ENCODE measurements at places on chromosomes 4 and X.

- peak overlapping the region; percentile 50 for H3K4me3 ChIP-seq
- H3K4me1 ChIP-seq = peaks cover 9% of the 10 kb centered on the region
- H3K27me3 ChIP-seq = no peaks in the 10 kb centered on the region
- DNase-seq = no peak
- peaks cover 15% of the 10 kb centered on the region for H3K36me3 ChIP-seq
- peak overlapping the region; percentile 56 for H3K27ac ChIP-seq
These were observed 1.6 kb upstream of the GRIPAP1 start for GRCh38 chrX:49003696-49004095.

- H3K4me1 ChIP-seq = no peaks in the 10 kb centered on the region
- no peak overlapping the region for H3K27ac ChIP-seq
- no peaks in the 10 kb centered on the region for H3K27me3 ChIP-seq
- DNase-seq = no peak
These were observed 39.3 kb downstream of the GASK1B start for GRCh38 chr4:158133551-158133950.

- no peak overlapping the region for H3K4me3 ChIP-seq
- peaks cover 2% of the 10 kb centered on the region for H3K27me3 ChIP-seq
- no peak for DNase-seq
These were observed 22.7 kb upstream of the GRPR start for GRCh38 chrX:16100673-16101072.

DNA sequence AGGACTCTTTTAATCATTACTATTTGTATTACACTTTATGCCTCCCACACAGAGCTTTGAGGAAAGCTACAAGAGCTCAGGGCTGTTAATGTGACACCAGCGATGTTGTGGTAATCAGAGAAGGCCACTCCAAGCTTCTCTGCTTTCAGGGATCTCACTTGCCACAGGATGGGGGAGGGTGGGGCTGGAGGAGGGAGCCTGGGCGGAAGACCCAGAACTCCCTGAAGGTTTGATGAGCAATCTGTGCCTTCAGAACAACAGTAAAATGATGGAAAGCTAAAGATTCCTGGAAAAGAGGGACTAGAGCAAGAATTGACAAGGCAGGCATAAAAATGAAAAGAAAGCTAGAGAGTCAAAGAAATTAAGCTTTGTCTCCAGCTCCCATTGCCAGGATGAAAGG is 75.6 kb downstream of the MAML3 start:
- H3K27me3 ChIP-seq = no peaks in the 10 kb centered on the region
- H3K27ac ChIP-seq = no peak overlapping the region
- DNase-seq = no peak
- H3K36me3 ChIP-seq = peaks cover 3% of the 10 kb centered on the region
- H3K4me3 ChIP-seq = no peak overlapping the region
- peaks cover 30% of the 10 kb centered on the region for H3K4me1 ChIP-seq

DNA sequence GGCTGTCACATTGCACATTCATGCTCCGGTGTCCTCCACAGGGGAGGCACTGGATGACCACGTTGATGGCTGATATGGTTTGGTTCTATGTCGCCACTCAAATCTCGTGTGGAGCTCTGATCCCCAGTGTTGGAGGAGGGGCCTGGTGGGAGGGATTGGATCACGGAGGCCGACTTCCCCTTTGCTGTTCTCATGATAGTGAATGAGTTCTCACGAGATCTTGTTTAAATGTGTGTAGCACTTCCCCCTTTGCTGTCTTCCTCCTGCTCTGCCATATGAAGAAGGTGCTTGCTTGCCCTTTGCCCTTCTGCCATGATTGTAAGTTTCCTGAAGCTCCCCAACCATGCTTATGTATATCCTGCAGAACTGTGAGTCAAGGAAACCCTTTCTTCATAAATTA is 22.3 kb upstream of the NAT8L start:
- peaks cover 42% of the 10 kb centered on the region for H3K27me3 ChIP-seq
- H3K36me3 ChIP-seq = no peaks in the 10 kb centered on the region
- no peak overlapping the region for H3K4me3 ChIP-seq
- DNase-seq = no peak
- no peak overlapping the region for H3K27ac ChIP-seq

DNA sequence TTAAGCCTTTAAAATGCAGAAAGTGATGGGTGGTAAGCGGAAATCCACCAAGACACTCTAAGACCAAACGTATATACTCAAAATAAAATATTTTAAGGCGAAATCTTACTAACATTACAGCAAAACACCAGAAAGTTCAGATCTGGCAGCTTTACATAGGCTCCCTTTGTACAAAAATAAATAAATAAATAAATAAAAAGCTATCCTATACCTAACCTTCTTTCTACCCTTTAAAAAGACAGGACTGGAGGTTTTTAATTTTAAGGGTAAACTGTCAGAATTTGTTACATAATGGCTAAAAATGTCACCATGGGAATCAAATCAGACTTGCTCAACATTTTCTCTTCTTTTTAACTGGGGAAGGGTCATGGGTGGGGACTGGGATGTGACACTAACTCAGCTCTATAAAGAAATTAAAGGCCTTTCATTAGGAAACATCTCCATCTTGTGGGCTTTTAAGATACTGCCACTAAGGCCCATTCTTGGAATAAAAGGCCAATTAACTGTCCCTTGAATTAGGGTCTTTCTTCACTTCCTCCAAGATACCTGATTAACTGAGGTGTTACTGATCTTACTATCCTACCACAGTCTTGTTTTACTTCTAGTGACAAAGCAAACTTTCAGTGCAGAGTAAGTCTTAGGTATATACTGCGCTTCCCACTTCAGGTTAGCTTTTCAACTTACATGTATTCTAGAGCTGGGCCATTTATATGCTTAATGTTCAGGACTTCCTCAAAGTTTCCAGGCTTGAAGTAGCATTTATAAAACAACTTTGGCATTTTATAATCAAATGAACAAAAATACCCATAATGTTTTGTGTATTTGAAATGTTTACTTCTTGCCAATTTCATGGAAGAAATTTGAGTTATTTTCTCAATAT is 13.3 kb downstream of the HNRNPD start:
- peaks cover 67% of the 10 kb centered on the region for H3K4me1 ChIP-seq
- peaks cover 38% of the 10 kb centered on the region for H3K36me3 ChIP-seq
- no peaks in the 10 kb centered on the region for H3K27me3 ChIP-seq
- peak overlapping the region; percentile 44 for H3K27ac ChIP-seq
- H3K4me3 ChIP-seq = peak overlapping the region; percentile 4
- DNase-seq = no peak

GRCh38 chrX:2371026-2371711 is 129.6 kb downstream of the DHRSX start:
- H3K4me3 ChIP-seq = no peak overlapping the region
- peaks cover 9% of the 10 kb centered on the region for H3K4me1 ChIP-seq
- H3K36me3 ChIP-seq = peaks cover 19% of the 10 kb centered on the region
- H3K27me3 ChIP-seq = no peaks in the 10 kb centered on the region
- no peak overlapping the region for H3K27ac ChIP-seq
- DNase-seq = no peak

DNA sequence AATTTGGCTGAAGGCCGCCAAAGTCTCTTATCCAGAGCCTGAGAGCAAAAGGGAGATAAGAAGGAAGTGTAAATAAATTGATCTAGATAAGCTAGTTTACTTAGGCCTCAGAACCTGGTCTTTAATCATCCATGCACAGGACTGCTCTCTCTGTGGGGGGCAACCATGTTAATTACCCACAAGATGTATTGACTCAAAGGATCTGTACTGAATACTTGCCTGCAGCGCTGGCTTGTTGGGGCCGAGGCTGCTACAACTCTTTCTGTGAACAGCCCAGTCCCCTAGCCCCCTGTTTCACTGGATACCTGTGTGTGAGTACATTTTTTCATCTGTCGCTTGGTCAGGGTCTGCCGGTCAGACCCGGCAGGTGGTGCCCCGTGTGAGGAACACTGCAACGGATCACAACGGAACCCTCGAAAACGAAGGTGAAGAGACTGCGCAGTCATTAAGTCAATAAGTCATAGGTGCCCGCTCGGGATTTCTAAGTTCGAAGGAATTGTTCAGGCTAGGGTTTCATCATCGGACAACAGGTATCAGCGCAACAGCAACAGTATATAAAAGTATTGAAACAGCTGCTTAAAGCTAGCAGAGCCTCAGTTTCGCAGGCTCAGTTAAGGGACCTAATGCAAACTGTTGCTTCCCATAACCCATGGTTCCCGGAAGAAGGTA is 8.3 kb downstream of the MAGEA11 start:
- H3K4me3 ChIP-seq = no peak overlapping the region
- H3K36me3 ChIP-seq = no peaks in the 10 kb centered on the region
- DNase-seq = no peak
- H3K27me3 ChIP-seq = peaks cover 4% of the 10 kb centered on the region
- no peak overlapping the region for H3K27ac ChIP-seq

- H3K27ac ChIP-seq = no peak overlapping the region
- no peaks in the 10 kb centered on the region for H3K4me1 ChIP-seq
- no peak overlapping the region for H3K4me3 ChIP-seq
- H3K27me3 ChIP-seq = no peaks in the 10 kb centered on the region
- no peak for DNase-seq
These were observed 99.4 kb upstream of the NDP start for GRCh38 chrX:44072631-44073030.

DNA sequence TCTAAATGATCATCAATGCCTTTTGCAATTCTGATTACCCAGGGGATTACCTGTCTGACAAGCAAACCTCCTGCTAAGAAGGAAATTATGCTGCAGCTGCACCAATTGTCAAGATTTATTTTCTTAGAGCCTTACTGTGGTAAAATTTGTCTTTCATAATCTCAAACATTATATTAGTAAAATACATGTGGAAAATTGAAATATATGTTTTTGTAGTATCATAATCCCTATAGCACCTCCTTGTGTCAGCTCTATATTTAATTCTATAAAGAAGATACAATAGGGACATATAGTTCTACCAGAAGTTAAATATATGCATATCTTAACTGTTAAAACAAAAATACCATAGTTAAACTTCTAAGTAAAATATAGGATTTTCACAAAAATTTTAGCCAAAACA is 655.6 kb upstream of the PCDH10 start:
- no peak overlapping the region for H3K4me3 ChIP-seq
- no peaks in the 10 kb centered on the region for H3K27me3 ChIP-seq
- no peak overlapping the region for H3K27ac ChIP-seq

DNA sequence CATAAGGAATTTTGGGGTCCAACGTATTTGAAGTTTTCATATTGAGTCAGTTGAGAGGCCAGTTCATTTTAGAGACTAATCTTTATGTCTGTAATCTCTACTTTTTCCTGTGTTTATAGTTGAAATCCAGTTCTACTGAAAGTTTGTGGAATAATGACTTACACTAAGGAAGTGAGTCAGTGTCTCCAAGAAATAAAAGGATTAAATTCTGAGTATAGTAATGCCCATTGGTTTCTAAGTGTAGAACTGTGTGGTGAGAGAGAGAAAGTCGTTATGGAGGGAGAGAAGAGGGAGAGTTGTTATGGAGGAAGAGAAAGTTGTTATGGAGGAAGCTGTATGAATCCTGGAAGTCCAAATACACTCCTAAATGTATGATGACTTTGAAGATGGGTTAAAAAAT is 264.6 kb upstream of the HAND2 start:
- no peaks in the 10 kb centered on the region for H3K4me1 ChIP-seq
- no peaks in the 10 kb centered on the region for H3K27me3 ChIP-seq
- H3K36me3 ChIP-seq = no peaks in the 10 kb centered on the region
- no peak for DNase-seq

DNA sequence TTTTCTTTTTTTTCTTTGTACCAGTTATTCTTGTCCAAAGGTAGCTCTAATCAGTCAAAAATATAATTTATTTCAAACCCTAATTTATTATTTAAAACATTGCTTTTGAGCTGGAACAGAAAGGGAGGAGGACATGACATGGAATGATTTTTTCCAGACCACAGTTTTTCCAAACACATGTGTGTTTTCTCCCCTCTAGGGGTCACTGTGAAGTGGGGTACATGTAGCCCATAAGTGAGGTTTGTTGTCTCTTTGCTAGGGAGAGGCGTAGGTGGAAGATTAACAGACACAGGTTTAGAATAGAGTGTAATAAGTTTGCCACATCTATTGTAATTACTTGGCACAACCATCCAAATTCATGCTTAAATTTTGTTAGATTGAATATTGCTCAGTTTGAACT is 83.0 kb downstream of the TNIP2 start:
- H3K4me3 ChIP-seq = no peak overlapping the region
- no peak for DNase-seq
- peaks cover 42% of the 10 kb centered on the region for H3K36me3 ChIP-seq
- H3K27ac ChIP-seq = no peak overlapping the region

DNA sequence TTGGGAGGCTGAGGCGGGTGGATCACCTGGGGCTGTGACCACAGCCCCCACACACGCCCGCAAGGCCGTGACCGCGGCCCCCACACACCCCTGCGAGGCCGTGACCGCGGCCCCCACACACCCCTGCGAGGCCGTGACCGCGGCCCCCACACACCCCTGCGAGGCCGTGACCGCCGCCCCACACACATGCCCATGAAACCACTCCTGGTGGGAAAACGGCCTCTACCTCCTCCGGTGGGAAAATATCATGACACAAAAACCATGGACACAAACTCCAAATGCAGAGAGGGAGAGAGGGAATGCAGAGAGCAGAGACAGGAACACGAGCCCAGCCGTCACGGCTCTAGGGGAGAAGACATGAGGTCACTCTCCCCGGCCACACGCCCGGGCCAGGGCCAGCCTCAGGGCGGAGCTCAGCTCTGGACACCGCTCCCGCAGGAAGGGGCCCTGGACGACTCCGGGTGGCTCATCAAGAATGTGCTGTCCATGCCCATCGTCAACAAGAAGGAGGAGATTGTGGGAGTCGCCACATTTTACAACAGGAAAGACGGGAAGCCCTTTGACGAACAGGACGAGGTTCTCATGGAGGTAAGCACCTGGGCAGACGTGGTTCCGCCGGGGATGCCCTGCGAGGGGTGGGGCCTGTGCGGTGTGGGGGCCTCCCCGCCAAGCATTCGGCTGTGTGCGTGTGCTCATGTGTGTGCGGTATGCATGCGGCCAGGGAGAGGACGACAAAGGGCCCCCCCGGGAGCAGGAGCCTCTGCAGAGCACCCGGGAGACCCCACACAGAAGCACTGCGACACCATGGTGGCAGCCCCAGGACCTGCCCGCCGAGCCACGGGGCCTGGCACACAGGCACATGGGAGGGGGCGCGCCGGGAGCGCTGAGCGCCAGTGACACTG is 17.4 kb downstream of the ATP5ME start:
- H3K4me3 ChIP-seq = no peak overlapping the region
- peaks cover 16% of the 10 kb centered on the region for H3K36me3 ChIP-seq
- no peak overlapping the region for H3K27ac ChIP-seq
- no peak for DNase-seq

- H3K27me3 ChIP-seq = peaks cover 3% of the 10 kb centered on the region
- no peaks in the 10 kb centered on the region for H3K4me1 ChIP-seq
- no peaks in the 10 kb centered on the region for H3K36me3 ChIP-seq
- no peak overlapping the region for H3K4me3 ChIP-seq
- no peak overlapping the region for H3K27ac ChIP-seq
- no peak for DNase-seq
These were observed 38.3 kb downstream of the SUPT20HL1 start for GRCh38 chrX:24398766-24399165.

GRCh38 chr4:177509226-177509745 is 67.0 kb upstream of the AGA start:
- H3K27ac ChIP-seq = no peak overlapping the region
- no peak overlapping the region for H3K4me3 ChIP-seq
- no peaks in the 10 kb centered on the region for H3K36me3 ChIP-seq

GRCh38 chr4:16952462-16952871 is 54.0 kb upstream of the LDB2 start:
- no peak overlapping the region for H3K4me3 ChIP-seq
- H3K4me1 ChIP-seq = peaks cover 1% of the 10 kb centered on the region
- H3K27me3 ChIP-seq = peaks cover 18% of the 10 kb centered on the region

Measured in activated naive CD8-positive, alpha-beta T cell treated with anti-CD3 and anti-CD28 coated beads, Interleukin-2, amount 10 ng/mL, durations not matched to agents 7 days and 5 days (primary cell).